Effector memory CD4-positive, alpha-beta T cell (primary cell): ENCODE measurements at places on chromosomes 2 and 18.

DNA sequence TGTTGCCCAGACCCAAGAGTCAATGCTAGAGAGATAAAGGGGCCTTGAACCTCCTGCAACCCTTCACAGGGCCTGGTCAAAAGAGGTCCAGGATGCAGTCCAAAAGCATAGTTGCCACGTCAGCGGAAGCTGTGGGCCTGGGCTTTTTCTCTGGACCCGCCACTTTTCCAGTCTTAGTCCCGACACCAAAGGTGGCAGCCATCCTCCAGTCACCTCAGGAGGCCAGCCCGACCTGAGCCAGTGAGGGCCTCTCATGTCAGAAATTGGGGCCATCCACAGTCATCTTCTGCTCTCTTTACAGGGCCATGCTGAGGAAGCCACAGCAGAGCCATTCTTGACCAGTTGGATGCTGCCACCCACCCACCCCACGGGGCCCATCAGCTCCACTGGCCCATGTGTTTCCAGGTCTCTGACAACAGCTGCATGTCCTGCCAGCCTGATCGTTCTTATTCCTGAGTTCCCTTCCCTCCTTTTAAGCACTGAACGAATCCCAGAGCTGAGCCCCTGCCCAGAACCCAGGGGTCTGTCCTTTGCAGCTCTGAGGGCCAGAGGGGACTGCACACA is 34.1 kb upstream of the KLHL29 start:
- DNase-seq: no peak

GRCh38 chr2:173238385-173238784 is 116.3 kb upstream of the CDCA7 start:
- DNase-seq: no peak

DNA sequence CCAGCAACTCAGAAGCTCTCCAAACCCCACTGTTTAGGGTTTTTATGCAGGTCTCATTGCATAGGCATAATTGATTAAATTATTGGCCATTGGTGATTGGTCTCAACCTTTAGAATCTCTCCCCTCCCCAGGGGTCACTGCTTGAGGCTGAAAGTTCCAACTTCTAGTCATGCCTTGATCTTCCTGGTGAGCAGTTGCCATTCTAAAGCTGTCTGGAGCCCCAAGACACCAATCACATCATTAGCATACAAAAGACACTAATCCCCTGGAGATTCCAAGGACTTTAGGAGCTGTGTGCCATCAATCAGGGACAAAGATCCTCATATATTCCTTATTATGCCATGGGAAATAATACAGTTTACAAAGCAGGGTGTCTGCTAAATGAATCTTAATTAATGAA is 863.4 kb upstream of the KLHL29 start:
- no peak for DNase-seq

DNA sequence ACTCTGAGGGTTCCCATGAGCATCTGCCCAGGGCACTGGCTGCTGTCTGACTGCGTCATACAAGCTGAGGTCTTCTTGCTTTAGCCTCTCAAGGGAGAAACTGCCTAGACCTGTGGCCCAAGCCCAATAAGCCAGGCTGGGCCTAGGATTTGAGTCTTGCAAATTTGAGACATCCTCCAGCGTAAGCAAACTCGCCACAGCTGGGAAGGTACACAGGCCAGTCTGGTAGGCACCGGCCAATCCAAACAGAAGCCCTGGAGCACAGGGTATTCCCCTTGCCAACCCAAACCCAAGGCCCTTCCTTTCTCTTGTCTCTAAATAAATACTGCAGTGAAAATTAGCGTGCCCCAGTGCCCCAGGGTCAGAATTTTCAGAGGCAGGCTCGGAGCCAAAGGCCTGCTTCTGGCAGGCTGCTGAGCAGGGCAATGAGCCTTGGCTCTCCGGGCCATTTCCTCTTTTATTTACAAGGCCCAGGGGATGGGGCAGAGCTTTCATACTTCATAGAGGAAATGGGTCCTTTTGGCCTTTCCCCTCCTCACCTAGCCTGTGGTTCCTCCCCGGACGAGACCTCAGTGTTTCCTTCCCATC is 33.3 kb downstream of the POLR1A start:
- DNase-seq: no peak

DNA sequence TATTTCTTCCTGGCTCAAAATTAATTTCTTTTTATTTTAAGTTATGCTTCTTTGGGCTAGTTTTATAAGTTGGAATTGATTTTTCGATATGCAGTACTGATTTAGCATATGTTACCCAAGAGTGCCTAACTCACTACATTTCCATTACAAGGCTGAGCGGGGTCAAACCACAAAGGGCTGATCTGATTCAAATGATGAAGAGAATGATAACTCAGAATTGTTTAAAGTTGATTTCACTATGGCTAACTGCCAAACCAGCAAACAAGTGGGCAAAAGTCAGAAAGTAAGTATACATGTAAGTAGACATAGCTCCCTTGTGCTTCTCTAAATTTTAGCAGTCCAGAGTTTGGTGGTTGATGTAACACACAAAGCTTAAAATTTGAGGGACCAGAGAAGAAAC is 35.6 kb downstream of the RAD51AP2 start:
- DNase-seq: no peak

DNA sequence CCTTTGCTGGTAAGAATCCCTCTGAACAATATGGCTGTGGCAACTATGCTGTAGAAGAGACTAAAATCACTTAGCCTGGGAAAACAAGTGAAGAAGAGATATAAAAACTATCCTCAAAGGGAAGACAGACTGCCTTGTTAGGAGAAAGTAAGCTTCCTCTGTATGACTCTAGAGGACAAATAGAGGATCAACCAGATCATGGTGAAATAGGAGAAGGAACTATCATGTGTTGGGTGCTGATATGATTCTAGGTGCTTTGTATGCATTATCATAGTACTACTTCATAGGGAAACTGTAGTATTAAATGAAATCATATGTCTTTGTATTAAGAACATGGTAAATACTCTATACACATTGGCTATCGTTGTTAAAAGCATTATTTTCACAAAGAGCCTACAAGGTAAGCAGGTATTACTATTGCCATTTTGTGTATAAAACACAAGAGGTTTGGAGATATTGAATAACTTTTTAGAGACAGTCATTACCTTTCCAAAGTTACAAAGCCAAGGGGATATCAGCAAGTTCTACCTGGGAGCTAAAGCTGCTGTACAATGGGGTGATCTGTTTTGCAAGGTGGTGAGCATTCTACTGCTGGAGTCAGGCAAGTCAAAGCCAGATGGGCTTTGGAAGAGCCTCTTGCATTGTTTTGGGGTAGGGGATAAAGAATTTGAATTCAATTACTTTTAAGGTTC is 402.6 kb downstream of the ALK start:
- DNase-seq: no peak

DNA sequence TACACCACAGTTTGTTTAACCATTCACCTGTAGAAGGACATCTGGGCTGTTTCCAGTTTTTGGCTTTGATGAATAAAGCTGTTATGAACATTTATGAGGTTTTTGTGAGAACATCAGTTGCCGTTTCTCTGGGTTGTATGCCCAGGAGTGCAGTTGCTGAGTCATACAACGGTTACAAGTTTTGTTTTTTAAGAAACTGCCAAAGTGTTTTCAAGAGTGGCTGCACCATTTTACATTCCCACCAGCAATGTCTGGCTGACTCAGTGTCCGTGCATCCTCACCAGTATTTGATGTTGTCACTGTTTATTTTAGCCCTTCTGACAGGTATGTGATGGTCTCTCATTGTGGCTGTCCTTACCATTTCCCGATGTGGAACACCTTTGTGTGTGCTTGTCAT is 48.0 kb upstream of the GPR17 start:
- no peak for DNase-seq

DNA sequence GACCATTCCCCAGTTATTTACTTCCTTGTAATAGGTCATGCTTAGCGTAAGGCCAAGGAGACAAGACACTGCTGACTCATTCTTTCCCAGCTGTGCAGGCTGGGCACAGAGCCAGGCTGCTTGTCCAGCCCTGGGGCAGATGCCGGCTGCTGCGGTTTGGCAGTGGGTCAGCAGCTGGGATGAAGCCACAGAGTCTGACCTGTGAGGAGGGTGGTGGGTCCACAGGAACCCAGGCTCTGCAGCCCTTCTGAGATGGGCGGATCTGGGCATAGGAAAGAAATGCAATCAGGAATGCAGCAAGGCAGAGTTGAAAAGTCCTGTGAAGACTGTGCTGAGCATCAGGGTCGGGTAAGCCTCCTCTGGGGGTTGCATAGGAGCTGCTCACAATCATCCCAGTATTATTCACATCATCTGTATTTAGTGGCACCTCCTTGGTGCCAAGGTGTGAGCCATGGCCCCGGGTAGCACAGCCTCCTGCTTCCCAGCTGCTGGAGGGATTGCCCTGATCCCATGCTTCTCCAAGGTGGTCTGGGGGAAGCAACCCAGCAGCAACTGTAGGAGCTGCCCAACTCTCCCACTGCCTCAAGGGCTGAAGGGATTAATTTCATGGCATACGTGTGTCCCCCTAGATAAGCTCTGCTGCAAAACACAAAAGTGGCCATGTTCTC is 139.0 kb downstream of the DDX1 start:
- DNase-seq: no peak

- no peak for DNase-seq
Observed at GRCh38 chr2:3503483-3503882, 15.8 kb downstream of the ADI1 start.

DNA sequence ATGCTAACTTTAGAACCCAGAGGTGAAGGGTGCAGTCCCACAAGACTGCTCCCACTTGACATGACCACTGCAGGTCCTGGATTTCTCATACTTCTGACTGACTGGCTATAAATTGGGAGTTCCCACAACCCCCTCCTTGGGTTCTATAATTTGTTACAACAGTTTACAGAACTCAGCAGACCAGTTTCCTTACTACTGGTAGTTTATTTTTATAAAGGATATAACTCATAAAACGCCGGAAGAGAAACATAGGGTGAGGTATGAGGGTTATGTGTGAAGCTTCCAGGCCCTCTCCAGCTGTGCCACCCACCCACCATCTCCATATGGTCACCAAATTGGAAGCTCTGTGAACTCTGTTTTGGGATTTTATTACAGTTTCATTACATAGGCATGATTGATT is 839.6 kb downstream of the TSN start:
- no peak for DNase-seq

GRCh38 chr2:68231061-68231372 is 21.3 kb downstream of the PPP3R1 start:
- no peak for DNase-seq

GRCh38 chr2:181774685-181775084 is 94.4 kb upstream of the NEUROD1 start:
- no peak for DNase-seq

- no peak for DNase-seq
Observed at GRCh38 chr2:2181493-2181892, 149.6 kb downstream of the MYT1L start.

- no peak for DNase-seq
Observed at GRCh38 chr2:158178646-158179045, 77.0 kb downstream of the UPP2 start.

- no peak for DNase-seq
Observed at GRCh38 chr18:7458884-7459283, 108.2 kb upstream of the PTPRM start.

GRCh38 chr2:241815477-241816430 is 6.8 kb downstream of the NEU4 start:
- DNase-seq: no peak

- no peak for DNase-seq
Observed at GRCh38 chr2:190380962-190381412, 27.2 kb upstream of the MFSD6 start.

- DNase-seq: no peak
Observed at GRCh38 chr2:191910518-191910917, 63.6 kb upstream of the CAVIN2 start.

DNA sequence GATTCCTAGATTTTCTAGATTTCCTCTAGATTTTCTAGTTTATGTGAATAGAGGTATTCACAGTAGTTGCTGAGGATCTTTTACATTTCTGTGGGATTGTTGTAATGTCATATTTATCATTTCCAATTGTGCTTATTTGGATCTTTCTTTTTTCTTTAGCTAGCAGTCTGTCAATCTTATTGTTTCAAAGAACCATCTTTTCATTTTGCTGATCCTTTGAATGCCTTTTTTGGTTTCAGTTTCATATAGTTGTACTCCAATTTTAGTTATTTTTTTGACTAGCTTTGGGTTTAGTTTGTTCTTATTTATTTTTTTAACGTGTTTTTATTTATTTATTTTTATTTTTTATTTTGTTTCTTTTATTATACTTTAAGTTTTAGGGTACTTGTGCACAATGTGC is 24.5 kb downstream of the CLIP4 start:
- DNase-seq: no peak

DNA sequence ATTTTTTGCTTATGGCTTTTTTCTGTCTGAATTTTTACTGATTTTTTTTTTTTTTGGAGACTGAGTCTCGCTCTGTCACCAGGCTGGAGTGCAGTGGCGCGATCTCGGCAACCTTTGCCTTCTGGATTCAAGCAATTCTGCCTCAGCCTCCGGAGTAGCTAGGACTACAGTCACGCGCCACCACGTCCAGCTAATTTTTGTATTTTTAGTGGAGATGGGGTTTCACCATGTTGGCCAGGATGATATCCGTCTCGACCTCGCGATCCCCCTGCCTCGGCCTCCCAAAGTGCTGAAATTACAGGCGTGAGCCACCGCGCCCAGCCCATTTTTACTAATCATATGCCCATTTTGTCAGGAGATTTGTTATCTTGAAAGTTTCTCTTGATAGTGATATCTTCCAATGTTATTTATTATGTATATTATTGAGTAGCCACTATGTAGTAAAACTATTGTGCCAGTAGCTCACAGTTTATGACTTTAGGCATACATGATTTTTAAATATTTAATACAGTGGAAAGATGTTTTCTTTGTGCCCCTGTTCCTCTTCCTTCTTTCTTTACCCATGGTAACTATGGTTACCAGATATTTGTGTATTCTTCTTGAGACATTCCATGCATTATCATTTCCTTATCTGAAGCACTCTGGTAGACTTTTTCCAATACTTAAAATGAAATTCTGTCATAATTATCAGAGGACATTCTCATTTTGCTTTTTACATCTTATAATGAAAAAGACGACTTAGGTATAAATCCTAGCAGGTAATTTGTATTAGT is 2.1 kb downstream of the HAT1 start:
- DNase-seq: no peak

DNA sequence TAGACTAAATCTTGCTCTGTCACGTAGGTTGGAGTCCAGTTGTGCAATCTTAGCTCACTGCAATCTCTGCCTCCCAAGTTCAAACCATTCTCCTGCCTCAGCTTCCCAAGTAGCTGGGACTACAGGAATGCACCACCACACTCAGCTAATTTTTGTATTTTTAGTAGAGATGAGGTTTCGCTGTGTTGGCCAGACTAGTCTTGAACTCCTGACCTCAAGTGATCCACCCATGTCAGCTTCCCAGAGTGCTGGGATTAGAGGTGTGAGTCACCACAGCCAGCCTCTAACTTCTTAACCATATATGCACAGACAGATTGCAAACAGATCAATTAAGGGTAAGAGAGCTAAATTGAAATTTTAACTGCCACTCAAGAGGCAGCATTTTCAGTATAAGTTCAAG is 22.1 kb upstream of the CNGA3 start:
- DNase-seq: no peak
